ENCODE measurements at places on chromosomes 5 and 9.

- no peak for DNase-seq
Measured at GRCh38 chr5:75338408-75338807, 1.4 kb downstream of the HMGCR start.

DNA sequence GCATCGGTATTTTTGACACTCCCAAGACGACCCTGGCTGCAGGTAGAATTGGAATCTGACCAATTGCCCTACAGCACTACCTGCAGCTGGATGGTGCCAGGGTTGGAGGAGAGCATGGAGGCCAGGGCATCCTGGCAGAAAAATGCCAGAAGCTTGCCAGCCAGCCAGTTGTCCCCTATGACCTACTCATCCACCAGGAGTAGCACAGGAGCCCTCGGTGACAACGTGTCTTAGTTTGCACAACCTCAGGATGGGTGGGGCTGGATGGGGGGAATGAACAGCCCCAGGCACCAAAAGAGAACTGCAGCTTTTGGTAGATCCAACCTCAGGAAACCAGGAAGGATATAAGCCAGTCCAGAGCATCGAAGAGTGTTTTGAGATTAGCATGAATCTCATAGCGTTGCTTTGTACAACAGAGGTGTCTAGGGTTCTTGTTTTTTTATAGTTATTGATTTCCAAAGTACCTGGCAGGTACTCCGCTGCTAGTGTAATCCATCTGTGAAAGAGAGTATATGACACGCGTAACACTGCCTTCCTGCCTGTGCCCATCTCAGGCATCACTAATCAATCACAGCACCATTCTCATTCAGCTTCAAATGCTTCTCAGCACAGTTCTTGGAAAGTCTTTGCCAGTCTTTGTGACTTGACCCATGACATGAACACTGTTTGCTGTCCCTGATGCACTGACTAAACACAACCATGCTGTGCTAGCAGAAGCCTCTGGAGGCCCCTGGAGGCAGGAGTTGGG lies 36.7 kb upstream of the ASS1 start:
- no peak for DNase-seq

- no peak for DNase-seq
Measured at GRCh38 chr9:90904706-90905478, 103.3 kb downstream of the SYK start.

DNA sequence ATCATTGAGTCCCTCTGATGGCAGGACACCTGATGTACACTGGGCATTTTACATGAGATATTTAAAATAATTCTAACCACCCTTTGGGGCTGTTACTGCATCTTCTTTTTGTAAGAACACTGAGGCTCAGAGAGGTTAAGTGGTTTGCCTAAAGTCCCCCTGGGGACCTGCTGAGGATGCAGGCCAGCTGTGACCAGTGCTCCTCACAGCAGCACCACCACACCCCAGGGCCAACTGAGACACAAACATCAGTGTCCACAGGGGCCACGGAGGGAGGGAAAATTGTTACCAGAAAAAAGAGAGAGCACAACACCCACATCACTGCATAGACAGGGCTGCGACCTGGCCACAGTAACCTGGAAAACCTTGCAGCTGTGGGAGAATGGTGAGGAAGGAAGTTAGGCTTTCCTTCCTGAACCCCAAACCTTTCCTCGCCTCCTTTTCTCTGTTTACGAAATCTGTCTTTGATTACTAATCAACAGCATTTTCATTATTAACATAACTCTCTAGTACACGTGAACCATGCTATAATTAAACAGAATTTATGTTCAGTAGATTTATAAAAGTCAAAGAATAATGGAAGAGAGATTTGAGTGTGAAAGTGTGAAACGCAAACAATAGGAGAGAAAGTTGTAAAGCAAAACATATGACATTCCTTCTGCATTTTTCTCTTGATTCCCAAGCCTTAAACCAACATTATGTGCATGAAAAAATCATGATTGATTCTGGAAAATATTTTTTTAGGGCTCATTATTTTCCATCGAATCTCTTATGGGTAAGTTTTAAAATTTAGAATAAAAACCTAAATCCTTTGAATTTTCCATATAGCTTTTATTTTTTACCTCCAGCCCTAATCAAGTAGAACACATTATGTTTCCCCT lies 228.1 kb upstream of the DAPK1 start:
- DNase-seq = no peak

DNA sequence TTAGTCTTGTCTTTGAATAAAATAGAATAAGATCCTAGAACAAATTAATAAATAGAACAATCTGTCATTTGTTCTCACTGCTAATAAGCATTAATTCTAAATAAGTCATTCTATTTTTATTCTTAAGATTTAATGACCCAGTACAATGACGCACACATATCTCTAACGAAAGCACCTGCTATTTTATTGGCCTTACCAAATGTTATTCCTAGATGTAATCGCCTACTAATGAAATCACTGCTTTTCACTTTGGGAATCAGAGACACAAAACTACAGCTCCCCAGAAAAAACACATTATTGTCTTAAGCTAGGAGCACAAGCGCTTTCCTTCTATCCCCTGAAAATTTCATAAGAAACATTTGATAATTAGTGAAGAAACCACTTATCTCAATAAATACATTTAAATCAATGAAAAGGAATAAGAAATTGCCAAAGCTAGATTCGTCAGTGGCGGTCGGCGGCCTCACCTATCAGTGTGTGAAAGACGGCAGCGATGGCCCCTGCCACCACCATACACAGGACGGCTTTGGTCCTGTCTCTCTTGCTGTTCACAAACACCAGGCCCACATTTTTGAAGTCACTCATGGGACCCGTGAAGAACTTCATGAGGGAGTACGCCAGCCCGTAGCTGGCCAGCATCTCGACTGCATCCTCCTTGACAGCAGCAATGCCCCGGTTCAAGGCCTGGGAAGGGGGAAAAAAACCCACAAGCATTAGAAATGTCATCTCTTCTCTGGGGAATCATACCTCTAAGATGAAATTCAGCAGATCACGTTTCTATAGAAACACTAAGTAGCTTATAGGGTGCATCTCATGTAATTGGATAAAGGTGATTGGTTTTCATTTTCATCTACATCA lies 102.8 kb downstream of the ANKH start:
- DNase-seq = no peak

- no peak for DNase-seq
Measured at GRCh38 chr9:121230256-121230655, 28.6 kb upstream of the RAB14 start.

DNA sequence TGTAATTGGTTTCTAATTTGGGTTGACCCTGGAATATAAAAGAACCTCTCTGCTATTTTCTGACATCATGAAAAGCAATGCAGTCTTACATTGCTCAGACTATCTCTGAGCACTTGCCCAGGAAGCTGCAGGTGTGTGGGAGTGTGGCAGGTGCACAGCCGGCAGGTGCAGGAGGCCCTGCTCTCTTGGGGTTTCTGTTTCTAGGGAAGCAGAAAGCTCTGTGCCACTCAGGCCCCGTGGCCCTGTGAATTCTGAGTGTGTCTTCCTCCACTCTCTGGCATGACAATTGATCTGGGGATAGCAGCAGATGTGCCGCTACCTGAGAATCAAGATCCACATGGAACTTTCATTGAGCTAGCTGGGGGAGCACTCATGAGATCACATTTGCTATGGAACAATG lies 45.7 kb upstream of the IRX2 start:
- no peak for DNase-seq
